ENCODE measurements at places on chromosomes 12 and 14.

GRCh38 chr14:78974691-78975090 lies 804.5 kb downstream of the NRXN3 start:
- DNase-seq: no peak

DNA sequence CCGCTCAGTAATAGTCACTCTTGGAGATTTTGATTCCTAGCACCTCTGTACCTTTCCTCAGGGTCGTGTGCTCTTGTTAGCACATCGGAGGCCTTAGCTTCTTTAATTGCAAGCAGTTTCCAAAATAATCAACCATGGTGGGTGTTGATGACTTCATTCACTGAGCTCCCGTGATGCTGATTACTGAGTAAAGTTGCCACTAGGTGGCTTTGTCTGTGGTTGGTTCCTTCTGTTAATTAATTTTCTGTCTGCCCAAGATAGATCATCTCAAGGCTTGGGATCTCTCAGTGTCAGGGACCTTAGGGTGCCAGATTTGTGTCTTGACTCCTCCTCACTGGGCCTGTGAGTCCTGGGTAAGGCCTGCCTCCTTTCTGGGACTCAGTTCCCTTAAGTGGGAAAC lies 54.3 kb downstream of the PTPN11 start:
- DNase-seq: no peak

- no peak for DNase-seq
Observed at GRCh38 chr14:100463937-100464336, 123.3 kb downstream of the BEGAIN start.

DNA sequence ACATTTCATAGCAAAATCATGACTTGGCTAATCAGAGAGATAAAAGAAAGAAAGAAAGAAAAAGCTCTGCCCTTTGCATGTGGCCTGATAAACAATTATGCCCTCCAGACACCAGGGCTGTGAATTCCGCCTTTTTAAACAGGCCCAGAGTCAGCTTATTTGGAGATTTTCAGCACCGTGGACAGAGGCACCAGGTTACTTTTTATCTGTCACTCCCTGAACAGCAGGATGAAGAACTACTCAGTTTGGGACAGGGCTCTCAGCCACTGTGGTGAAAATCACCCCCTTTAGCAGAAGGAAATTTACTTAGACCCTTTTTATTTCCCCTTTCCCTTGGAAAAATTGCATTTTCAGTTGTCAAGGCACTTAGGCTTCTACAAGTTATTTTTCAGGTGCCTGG lies 359.9 kb downstream of the NRXN3 start:
- peak; percentile 29 for DNase-seq

DNA sequence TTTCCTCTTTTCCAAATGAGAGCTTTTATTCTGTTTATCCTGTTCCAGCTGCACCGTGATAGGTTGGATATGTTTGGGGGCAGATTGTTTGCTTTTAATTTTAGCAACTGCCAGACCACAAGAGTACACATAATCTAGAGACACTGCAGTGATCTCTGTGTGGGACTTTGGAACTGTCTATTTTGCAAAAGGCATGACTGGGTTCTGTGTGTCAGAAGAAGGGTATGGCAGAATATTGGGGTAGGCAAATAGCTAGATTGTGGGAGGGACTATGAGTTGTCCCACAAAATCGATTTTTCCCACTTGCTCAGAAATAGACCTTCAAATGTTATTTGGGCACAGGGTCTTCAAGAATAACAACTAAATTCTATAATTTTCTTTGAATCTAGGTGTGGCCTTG lies 275.9 kb upstream of the KITLG start:
- no peak for DNase-seq

DNA sequence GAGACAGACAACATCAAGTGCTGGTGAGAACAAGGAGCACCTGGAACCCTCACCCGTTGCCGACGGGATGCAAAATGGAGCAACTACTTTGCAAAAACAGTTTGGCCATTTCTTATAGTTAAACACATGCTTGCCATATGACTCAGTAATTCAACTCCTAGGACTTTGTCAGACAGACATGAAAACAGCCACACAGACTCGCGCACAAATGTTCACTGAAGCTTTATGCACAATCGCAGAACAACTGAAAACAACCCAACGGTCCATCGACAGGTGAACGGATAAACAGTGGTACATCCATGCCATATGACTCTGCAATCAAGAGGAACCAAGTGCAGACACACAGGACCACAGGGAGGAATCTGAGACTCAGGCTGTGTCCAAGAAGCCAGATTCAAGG lies 30.8 kb downstream of the NCOR2 start:
- DNase-seq: no peak

GRCh38 chr12:6189028-6189427 lies 11.2 kb upstream of the CD9 start:
- no peak for DNase-seq

DNA sequence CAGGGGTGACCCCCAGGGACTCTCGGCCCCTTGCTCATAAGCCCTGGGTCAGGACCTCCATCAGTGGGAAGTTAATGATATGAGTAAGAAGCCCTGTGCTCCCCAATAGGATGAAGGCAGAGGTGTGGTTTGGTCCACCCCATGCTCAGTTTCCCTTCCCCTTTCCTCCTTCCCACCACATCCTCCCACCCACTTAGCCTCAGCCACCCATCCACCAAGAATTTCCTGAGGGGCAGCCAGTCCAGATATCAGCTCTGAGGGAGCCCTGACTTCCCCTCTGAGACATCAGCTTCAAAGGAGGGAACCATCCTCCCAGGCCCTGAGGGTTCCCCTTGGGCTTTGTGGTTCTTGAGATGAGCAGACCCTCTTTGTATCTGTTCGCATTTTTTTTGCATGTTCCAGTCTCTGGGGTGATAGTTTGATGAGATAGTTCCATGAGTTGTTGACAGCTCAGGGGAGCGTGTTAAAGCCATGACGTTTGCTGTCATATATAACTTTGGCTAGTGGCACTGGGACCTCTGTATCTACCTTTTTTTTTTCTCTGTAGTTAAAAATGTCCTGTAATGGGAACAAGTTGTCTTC lies 71.2 kb downstream of the LGMN start:
- DNase-seq: no peak

- DNase-seq: no peak
Observed at GRCh38 chr12:66290716-66291200, 11.5 kb upstream of the HELB start.

DNA sequence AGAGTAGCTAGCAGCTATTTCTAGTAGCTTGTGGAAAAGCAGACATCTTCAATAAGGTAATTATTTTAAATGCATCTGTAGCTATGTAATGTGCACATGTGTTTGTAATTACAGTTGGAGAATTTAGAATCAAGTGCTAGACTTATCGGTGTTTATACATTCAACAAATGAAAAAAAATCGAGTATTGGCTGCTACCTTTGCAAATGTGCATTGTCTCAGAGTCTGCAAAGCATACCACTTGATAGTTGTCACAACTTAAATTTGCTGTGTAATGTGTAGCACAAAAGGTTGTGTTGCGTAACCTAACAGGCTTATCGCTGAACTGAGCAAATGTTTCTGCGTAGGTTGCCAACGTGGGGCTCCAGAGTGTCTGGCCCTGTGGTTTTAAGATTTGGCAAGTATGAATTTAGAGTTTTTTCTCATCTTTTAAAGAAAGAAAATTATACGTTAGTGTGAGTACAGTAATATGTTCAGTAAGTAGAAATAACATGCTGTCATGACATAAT lies 44.3 kb downstream of the TMTC2 start:
- DNase-seq: no peak

- no peak for DNase-seq
Observed at GRCh38 chr14:22420598-22421186, 168.3 kb downstream of the DAD1 start.

GRCh38 chr12:103908877-103909276 lies 21.3 kb upstream of the HSP90B1 start:
- DNase-seq: no peak

GRCh38 chr12:10873378-10873777 lies 10.7 kb downstream of the PRH1 start:
- DNase-seq: no peak

- DNase-seq: peak; percentile 86
Observed at GRCh38 chr14:69711065-69711464, 55.9 kb upstream of the SRSF5 start.

- DNase-seq: no peak
Observed at GRCh38 chr12:106759526-106760183, 14.8 kb upstream of the RIC8B start.
